ENCODE measurements at places on chromosomes 1 and 21.
A peak's percentile ranks its signal among the peaks of the same experiment; 100 is the strongest.

DNA sequence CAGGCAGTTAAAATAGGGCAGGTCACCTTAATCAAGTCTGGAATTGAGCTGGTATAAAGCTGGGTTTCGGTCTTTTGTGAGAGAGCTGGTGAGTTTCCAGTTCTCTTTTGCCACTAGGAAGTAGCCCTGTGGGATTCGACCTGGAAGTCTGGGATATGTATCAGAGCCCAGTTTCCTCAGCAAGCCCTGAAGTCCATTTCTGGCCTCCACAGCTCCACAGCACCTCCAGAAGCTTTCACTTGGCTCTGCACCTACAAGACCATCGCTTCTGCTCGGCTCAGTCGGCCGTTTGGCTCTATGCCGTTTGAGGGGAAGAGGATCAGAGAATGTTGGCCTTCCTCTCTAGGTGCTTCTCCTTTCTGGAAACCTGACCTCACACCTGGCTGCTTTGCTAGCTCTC, 148.0 kb downstream of the GALNT2 start:
- DNase-seq: no peak

- peak; percentile 28 for DNase-seq
Measured at GRCh38 chr1:53681977-53682685, 56.8 kb downstream of the GLIS1 start.

DNA sequence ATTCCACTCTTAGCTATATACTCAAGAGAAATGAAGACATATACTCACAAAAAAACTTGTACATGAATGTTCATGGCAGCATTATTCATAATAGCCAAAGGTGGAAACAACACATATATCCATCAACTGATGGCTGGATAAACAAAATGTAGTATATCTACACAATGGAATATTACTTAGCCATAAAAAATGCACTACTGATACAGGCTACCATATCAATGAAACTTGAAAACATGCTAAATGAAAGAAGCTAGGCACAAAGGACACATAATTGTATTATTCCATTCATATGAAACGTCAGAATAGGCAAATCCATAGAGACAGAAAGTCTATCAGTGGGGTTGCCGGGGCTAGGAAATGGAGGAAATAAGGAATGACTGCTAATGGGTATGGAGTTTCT, 67.3 kb downstream of the NUP210L start:
- DNase-seq: no peak

- no peak for DNase-seq
Measured at GRCh38 chr1:248918131-248918530, 12.1 kb downstream of the PGBD2 start.

DNA sequence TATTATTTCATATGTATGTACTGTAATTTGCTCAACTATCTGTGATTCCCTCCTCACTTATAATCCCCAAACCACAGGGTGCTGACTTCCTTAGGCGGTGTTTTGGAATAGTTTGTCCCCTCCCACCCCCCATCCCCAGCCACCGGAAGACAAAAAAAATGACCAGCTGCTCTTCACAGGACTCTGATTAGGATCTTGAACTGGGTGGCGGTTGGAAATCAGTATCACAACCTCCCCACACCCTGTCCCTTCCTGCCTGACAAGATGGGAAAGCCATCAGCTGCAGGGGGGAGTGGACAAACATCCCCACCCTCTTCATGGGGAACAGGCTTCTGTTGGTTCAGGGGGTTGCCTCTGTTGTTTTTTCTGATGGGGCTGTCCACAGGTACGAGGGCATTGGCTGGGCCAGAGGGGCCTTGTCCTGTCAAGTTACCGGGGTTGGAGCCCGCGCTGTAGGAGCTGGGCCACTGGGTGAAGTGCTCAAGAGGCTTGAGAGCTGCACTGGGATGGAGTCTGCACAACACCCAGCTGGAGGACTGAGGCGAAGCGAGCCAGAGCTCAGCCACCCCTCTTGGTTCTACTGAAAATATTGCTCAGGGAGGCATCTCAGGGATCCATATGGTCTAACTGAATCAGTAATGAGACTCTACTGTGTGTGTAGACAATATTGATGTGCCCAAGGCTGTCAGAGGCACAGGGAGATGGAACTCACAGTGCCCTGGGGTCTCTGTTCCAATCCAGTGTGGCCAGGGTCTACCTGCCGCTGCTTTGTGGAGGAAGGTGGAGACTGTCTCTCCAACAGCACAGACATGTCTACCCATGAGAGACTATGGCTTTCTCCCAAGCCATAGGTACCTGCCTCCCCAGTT, 28.2 kb downstream of the NAV1 start:
- DNase-seq: no peak

DNA sequence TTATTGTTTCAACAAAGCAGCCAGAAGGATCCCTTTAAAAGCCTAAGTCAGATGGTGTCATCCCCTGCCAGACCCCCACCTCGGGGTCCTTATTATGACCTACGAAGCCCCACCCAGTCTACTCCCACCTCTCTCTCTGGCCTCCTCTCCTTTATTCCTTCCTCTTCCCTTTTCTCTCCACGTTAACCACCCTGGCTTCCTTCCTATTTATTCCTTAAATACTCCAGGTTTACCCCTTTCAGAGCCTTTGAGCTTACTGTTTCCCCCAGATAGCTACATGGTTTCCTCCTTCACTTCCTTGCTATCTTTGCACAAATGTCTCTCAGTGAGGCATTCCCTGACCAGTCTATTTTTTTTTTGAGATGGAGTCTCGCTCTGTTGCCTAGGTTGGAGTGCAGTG, 12.0 kb upstream of the SLC9A1 start:
- DNase-seq: no peak

DNA sequence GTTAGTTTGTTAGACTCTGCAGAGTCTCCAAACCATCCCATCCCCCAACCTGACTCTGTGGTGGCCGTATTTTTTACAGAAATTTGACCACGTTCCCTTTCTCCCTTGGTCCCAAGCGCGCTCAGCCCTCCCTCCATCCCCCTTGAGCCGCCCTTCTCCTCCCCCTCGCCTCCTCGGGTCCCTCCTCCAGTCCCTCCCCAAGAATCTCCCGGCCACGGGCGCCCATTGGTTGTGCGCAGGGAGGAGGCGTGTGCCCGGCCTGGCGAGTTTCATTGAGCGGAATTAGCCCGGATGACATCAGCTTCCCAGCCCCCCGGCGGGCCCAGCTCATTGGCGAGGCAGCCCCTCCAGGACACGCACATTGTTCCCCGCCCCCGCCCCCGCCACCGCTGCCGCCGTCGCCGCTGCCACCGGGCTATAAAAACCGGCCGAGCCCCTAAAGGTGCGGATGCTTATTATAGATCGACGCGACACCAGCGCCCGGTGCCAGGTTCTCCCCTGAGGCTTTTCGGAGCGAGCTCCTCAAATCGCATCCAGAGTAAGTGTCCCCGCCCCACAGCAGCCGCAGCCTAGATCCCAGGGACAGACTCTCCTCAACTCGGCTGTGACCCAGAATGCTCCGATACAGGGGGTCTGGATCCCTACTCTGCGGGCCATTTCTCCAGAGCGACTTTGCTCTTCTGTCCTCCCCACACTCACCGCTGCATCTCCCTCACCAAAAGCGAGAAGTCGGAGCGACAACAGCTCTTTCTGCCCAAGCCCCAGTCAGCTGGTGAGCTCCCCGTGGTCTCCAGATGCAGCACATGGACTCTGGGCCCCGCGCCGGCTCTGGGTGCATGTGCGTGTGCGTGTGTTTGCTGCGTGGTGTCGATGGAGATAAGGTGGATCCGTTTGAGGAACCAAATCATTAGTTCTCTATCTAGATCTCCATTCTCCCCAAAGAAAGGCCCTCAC, at the start of gene OLIG2:
TSS of gene OLIG2 (plus strand) at position 447 of the 954 bp plus-strand sequence. CDS start 928 bp downstream, outside the sequence.
- DNase-seq: no peak

- DNase-seq: no peak
Measured at GRCh38 chr1:205832326-205832751, 17.6 kb downstream of the PM20D1 start.

- DNase-seq: no peak
Measured at GRCh38 chr21:24737296-24737850, 869.9 kb downstream of the MRPL39 start.

DNA sequence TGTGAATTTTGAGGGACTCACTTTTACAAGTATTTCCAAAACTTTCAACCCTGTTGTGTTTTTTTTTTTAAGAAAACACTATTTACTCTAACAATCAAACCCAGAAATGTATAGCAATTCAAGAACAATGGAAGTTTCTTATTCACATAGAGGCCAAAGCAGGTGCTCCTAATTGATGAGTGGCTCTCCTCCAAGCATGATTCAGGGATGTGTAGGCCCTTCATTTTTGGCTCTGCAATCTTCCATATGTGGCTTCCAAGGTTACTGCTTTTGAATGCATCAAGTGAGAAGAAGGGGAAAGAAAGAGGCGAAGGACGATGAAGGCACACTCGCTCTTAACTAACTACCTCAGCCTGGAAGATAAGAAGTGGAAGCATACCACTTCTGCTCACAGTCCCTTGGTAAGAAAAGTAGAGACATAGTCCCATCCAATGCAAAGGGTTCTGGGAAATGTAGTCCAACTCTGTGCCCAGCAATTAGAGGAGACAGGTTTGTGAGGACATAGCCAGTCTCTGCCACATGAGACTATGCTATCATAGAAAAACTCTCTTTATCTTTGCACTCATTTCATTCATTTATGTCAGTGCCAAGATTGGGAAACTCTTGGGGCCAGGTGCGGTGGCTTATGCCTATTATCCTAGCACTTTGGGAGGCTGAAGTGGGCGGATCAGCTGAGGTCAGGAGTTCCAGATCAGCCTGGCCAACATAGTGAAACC, 46.0 kb downstream of the OPTC start:
- DNase-seq: no peak

GRCh38 chr1:159755451-159756007, 25.2 kb upstream of the DUSP23 start:
- no peak for DNase-seq

- no peak for DNase-seq
Measured at GRCh38 chr1:153526132-153526543, 9.7 kb downstream of the S100A6 start.

GRCh38 chr1:172269084-172269483, 151.4 kb upstream of the C1orf105 start:
- no peak for DNase-seq

- no peak for DNase-seq
Measured at GRCh38 chr21:36698981-36699545, at the start of gene SIM2. Gene SIM2, plus strand, starts transcription at chr21:36699115. Its CDS starts 632 bp downstream, at chr21:36699747.

- DNase-seq: no peak
Measured at GRCh38 chr1:109350655-109351054, 43.8 kb upstream of the MYBPHL start.

DNA sequence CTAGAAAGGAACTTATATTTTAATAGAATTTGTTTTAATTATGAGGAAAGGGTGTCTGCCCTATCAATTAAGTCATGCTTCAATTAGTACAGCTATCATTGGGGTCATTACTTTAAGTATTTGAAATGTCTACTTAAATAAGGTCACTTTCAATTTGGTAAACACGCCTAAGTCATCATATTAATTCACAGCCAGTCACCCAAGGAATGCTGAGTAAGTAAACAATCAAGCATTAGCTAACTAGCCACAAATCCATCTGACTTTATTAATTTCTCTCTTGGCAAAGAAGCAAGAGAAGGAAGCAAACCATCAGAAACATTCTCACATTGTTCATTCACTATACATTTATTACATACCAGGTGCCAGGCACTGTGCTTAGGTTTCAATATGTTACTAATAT, 1.2 kb upstream of the LRRC52 start:
- no peak for DNase-seq

DNA sequence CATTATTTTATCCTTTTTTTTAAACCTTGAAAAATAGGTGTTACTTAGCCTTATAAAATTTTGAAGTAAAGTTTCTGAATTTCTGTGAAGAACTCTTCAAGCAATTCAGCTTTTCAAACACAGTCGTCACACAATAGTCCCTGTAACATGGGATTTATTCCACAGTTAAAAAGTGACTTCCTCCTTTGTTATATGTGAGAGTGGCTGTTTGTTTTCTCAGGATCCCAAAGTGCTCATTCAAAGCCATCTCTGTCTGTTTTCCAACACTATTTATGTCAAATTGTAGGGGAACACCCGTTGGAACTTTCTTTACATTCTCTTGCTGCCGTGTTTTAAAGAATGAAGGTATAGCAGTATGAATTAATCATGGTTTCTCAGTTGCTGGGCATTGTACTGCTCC, 80.8 kb upstream of the GPR52 start:
- DNase-seq: no peak

DNA sequence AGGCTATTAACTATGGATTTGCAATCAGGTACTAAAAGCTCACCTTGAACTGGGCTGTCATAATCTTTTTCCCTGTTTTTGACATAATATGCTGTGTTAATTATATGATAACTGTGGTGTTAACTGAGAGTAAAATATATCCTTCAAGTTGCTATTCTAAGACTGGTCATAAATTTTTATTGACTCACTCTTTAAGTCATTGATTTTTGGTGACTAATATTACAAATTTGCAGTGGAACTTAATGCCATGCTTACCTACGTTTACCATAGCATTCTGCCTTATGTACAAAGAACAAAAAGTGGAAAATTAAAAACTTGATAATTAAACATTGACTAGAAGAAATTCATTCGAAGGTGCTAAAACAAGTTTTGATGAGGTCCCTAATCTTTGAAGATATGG, 872.4 kb downstream of the BRINP3 start:
- no peak for DNase-seq

- DNase-seq: peak; percentile 35
Measured at GRCh38 chr1:24111996-24112779, at the start of gene MYOM3. Gene MYOM3, minus strand, starts transcription at chr1:24112135. Its CDS starts 3,499 bp downstream, at chr1:24108636.

GRCh38 chr1:100785470-100786052, 66.0 kb downstream of the VCAM1 start:
- no peak for DNase-seq

DNA sequence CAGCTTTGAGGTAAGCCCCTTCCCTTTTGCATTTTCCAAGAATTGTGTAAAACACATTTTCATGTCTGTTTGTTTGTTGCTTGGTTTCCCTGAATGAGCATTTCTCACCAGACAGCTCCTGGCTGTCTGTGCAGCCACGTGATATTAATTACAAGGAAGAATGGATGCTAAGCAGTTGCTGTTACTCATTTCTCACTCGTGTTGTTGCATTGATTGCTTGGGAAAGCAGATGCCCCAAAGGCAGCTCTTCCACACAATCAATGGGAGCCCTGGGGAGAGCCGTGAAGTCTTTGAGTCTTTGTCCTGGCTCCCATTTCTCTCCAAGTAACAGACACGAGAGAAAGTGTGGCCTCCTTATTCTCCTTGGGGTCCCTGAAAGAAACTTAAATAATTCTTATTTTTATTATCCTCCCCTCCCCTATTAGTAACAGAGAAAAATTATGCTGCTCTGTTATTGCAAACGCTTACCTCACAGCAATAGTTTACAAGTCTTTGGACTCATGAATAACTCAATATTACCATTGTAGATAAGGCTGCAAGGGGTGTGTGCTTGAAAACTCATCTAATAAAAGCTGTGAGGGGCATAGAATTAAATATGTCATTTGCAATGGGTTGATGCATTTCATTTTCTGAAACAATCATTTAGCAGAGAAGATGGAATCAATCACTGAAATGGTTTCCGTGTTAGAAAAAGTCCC, 127.7 kb upstream of the CAMK1G start:
- DNase-seq: no peak

DNA sequence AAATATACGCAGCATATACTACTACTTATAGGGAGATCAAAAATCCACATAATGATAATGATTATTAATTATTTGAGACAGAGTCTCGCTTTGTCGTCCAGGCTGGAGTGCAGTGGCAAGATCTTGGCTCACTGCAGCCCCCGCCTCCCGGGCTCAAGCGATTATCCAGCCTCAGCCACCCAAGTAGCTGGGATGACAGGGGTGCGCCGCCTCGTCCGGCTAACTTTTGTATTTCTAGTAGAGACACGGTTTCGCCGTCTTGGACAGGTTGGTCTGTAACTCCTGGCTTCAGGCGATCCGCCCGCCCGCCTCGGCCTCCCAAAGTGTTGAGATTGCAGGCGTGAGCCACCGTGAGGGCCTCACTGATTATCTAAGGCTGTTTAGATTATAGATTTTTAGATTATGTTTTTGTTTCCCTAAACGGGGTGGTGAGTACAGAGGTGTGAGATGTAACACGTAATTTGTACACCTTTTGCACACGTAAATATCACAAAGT, 548 bp upstream of the SLC25A33 start:
- no peak for DNase-seq
